ENCODE measurements at places on chromosomes 5 and 9.

DNA sequence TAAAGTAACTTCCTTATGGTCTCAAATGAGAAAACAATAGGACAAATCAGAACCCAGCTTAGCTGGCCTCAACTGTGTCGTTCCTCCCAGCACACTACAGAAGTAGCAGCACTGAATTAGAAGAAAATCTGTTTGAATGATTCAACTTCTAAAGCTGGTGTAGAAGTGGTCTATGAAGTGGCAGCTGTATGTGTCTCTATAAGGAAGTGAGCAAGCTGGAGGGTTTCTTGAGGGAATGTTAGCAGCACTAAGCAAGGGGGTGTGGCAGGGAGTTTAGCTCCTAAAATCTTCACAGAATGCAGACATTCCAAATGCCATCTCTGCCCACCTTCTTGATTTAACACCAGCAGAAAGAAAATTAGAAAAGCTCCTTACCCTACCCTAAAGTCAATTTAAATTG is 4.1 kb downstream of the KLF9 start:
- DNase-seq, result peak; percentile 44

DNA sequence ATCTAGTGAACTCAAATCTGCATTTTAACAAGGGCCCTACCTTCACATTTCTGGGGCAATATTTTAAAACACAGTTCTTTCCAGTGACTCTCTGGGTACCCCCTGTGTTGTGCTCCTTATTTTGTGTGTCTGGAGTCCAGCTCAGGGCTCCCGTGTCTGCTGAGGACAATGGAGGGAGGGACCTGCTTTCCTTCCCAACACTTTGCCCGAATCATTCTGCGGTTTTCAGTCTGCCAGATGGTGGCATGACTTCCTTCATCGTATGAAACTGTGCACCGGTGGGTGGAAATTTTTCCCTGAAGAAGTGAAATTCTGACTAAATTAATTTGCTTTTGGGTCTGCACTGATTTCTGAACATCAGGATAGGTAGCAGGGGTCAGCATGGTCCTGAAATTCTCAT is 153.6 kb upstream of the CD180 start:
- no peak for DNase-seq

- DNase-seq, result no peak
Measured at GRCh38 chr9:20256284-20256948, 365.9 kb downstream of the MLLT3 start.

DNA sequence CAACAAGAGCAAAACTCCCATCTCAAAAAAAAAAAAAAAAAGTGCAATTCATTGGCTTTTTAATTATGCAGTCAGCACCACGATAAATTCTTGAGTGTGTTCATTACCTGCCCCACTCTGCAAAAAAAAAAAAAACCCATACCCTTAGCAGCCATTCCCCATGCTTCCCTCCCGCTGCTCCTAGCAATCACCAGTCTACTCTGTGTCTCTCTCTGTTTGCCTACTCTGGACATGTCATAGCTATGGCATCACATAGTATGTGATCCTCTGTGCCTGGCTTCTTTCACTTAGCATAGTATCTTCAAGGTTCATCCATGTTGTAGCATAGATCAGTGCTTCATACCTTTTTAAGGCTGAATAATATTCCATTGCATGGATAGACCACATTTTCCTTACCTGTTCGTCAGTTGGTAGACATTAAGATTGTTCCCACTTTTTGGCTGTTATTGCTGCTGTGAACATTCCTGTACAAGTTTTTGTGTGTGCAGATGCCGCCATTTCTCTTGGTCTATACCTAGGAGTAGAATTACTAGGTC is 7.0 kb upstream of the PRR7 start:
- DNase-seq, result no peak

GRCh38 chr9:1427875-1428274 is 377.7 kb downstream of the DMRT2 start:
- no peak for DNase-seq

DNA sequence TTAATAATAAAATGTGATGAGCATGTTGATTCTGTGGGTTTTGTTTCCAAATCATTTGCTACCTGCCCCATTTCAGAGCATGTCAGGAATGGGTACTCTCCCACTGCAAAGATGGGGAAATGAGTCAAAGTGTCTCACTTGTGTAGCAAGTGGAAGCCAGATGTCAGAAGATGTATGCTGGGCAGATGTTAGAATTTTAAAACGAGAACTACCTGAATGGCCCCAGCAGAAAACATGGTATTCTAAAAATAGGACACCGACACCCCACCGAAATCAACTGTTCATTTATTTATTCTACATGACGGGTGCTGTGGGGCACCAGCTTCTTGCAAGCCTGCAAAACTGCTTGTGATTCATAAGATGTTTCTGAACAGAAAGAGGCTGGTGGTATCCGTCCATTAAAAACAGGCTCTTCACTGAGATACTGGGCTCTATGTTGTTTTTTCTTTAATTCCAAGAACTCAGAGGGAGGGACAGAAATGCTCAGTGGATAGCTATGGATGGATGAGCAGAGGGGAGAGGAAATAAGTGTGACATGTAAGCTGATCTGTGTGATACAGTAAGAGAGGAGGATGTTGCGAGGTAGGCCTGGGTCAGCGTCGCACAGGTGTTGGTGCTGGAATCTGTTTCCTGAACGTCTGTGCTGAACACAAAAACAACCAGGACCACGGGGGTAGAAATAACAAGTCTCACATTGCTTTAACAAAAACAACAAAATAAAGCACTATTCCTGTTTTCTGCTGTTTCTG is 157.2 kb downstream of the EFNA5 start:
- DNase-seq, result no peak

DNA sequence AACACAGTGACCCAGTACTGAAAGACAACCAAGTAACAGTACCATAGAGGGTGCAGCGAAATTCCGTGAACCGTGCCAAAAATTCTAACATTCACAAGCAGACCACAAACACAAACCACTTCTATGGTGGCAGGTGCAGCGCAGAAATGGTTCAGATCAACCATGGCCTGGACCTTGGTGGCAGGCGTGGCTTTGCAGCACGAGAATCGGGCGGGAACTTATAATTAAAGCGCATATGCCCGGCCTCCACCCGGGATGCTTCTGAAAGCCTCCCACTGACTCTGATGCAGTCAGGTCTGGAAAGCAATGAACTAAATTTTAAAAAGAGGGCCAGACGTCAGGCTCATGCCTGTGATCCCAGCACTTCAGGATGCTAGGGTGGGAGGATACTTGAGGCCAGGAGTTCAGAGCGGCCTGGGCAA is 68.0 kb upstream of the TBC1D9B start:
- no peak for DNase-seq

GRCh38 chr9:126616521-126616976 is 2.8 kb downstream of the LMX1B start:
- no peak for DNase-seq

GRCh38 chr5:43415935-43416802 is 4.0 kb upstream of the CCL28 start:
- DNase-seq, result no peak

DNA sequence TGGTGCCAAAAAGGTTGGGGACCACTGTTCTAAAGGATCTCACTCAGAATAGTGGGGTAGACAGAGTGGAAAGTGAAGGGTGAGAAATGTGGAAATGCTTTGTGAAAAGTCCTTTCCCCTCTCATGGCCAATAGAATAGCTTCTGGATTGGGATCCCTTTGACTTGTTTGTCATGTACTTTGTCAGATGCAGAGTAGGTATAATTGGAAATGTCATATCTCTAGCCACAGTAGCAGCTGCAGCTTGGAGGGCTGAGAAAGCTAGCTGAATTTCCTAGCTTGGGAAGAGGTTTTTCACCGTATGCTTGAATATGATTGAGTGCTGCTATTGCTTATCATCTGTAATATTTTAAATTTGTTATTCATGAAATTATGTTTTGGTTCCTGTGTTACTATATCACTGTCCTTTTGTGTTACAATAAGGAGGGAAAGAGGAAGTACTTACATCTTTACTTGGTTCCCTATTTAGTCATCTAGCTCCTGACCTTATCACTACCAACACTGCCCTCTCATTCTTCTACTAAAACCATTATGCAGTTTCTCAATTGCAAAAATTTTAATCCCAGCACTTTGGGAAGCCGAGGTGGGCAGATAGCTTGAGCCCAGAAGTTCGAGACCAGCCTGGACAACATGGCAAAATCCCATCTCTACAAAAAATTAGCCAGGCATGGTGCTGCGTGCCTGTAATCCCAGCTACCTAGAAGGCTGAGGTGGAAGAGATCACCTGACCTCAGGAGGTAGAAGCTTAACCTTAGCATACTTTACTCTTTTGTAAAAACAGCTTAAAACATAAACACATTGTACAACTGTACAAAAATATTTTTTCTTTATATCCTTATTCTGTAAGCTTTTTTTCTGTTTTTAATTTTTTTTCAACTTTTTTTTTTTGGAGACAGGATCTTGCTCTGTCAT is 12.4 kb downstream of the SLC30A5 start:
- no peak for DNase-seq

GRCh38 chr9:92656537-92656925 is 13.4 kb downstream of the IPPK start:
- no peak for DNase-seq

GRCh38 chr9:114385397-114386181 is 2.2 kb downstream of the AKNA start:
- DNase-seq, result peak; percentile 42

DNA sequence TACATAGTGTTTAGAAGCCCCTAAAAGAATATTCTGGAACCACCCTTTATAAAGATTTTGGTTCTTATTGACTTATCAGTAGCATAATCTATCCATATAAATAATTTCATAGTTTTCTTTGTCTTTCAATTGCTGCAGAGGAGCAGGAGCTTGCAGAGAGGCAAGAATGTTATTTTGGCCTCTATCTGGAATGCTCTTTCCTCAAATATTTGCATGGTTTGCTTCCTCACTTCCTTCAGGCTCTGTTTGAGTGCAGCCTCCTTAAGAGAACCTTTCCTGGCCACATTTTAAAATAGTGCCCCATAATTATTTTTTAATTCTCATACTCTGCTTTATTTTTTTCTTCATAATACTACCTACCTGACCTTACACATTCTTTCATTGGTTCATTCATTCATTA is 1.5 kb downstream of the C5 start:
- DNase-seq, result no peak

GRCh38 chr9:125912667-125913066 is 165.5 kb downstream of the PBX3 start:
- no peak for DNase-seq

- DNase-seq, result no peak
Measured at GRCh38 chr5:40312205-40312604, 367.5 kb upstream of the PTGER4 start.

DNA sequence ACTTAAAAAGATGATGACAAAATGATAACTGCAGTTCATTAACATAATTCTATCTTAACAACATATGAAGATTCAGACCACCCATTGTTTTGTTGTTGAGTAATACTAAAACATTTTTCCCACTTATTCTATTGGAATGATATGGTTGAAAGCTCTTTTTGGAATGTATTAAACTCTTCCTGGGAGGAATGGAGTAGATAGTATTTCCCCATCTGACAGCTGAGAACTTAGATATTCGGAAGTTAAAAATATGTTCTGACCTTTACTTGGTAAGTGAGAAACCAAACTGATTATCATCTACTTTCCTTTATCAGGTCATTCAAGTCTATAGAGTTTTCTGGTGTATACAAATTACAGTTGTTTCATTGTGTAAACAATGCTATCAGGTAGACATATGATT is 452.9 kb downstream of the CSNK1G3 start:
- no peak for DNase-seq

GRCh38 chr9:77785341-77785740 is 137.2 kb upstream of the GNA14 start:
- DNase-seq, result no peak

GRCh38 chr9:21681641-21682040 is 120.8 kb upstream of the MTAP start:
- DNase-seq, result no peak

DNA sequence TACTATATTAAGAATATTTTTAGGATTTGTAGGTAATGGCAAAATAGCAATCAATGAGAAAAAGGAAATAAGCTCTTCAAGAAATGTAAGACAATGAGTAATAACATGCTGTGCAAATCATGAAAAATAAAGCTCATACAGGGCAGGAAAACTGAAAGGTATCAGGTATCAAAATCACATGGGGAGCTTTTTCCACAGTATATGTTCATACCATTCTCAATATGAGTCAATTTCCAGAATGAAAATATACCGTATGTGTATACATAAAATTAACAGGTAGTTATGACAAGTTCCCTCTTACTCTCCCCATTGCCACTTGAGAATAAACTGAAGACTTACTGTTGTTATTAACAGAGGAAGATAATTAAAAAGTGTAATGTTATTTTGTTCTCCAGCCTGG is 35.9 kb downstream of the EFCAB9 start:
- DNase-seq, result no peak

GRCh38 chr5:2353211-2353610 is 398.3 kb downstream of the IRX2 start:
- DNase-seq, result no peak

DNA sequence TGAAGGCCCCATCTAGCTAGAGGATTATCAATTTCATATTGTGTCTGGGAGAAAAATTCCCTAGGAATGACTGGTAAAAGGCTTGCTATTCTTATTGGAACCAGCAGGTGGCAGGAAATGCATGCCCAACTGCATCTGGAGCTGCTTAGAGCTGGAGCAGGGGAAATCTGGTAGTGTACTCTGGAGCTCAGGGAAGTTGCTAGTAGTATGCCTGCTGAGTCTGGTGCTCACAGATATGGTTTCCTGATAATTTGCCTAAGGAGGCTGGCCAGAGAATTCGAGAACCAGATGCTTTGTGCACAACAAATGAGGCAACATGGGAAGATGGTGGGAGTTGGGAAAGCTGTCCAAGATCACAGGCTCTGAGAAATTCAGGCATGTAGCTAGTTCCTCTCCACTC is 53.7 kb downstream of the G3BP1 start:
- peak; percentile 86 for DNase-seq

GRCh38 chr5:113123618-113124017 is 147.0 kb downstream of the DCP2 start:
- no peak for DNase-seq

DNA sequence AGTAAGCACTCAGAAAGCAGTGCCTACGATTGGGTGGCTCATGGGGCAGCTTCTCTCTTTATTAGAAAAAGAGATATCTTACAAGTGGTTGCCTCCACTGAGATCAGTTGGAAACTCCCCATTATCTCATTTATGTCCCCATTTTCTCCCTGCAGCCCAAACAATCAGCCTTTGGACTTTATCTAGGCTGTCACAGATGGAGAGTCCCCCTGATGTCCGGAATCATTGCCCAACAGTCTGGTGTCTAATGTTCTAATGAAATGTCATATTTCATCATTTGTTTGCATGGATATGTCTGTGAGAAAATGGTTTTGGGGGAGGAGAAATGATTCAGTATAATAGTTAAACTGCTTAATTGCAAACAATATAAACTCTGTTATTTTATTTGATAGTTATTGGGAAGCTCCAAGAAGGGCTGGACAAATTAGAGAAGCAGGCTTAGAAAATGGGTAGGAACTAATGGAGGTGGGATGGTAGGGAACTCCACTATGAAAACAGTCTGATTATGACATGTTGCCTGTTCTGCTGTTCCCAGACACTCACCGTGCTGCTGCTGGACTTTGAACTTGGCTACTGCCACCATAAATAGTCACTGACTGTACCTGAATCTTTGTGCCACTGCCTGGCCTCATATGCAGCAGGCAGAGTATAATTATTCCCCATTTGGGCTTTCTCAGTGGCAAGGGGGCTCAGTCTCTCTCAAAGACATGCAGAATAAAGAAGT is 38.3 kb upstream of the SMAD5 start:
- DNase-seq, result no peak

GRCh38 chr9:8694983-8695588 is 895.5 kb upstream of the DMAC1 start:
- DNase-seq, result no peak

Measured in hippocampal formation (tissue), 2 donors.